ENCODE measurements at places on chromosomes 7 and 10.

GRCh38 chr10:32959006-32959920, 1.2 kb upstream of the ITGB1 start:
- ATAC-seq, result peak; percentile 62

- ATAC-seq, result no peak
These were observed 6.5 kb downstream of the COBL start for GRCh38 chr7:51310131-51310583.

- no peak for ATAC-seq
These were observed 105.3 kb downstream of the SORCS1 start for GRCh38 chr10:107059068-107059804.

DNA sequence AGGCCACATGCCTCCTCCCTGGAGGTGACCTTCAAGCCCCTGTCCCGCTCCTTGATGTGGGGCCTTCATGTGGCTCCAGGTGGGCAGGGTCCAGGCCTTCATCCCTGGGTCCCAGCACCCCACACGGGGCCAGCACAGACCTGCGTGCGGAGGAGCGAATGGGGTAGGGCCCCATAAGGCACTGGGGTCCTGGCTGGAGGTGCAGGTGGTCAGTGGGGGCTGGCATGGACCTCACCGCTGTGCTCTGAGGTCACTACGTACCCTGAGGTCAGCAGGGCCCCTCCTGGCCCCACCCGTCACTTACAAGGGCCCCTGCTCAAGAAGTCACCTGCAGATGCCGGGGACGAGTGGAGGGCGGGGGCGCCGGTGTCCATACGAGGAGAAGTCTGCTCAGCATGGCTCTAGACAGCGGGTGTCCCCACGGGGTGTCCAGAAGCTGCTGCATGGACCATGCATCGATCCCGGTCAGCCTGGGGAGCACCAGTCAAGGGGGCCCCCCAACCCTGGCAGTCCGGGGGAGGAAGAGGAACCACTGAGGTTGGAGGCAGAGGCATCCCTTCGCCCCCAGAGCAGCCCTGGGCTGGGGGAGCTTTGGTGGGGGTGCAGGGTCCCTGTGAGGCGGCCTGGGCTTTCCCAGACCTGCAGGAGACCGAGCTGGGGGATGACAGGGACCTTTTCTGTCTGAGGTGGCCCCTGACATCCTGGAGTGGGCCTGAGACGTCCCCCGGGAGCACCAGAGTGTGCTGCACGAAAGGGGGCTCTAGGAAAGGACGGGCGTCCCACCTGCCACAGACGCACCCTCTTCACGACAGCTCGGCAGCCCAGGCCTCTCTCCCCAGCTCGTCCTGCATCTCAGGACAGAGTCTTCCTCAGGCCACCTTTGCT, 34.6 kb downstream of the UNCX start:
- no peak for ATAC-seq

- no peak for ATAC-seq
These were observed 718.9 kb downstream of the CCSER2 start for GRCh38 chr10:85047170-85047834.

DNA sequence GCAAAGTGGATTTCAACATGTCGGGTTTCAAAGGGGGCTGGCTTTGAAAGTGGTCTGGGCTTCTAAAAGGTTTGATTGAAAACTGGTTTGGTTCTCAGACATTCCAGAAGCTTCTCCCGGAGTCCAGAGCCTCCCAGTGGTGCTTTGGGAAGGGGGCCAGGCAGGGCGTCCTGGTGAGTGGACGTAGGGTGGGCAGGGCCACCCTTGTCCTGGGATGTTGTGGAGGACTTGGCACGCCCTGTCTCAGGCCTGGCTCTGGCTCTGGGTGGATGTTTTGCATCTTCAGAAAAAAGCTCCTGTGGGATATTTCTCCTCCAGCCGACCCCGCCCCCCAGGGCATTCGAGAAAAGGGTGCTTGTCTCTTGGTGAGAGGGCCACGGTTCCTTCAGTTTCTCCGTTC, 31.2 kb downstream of the GRIFIN start:
- ATAC-seq, result no peak

- no peak for ATAC-seq
These were observed 75.9 kb downstream of the HIPK2 start for GRCh38 chr7:139701908-139702307.

DNA sequence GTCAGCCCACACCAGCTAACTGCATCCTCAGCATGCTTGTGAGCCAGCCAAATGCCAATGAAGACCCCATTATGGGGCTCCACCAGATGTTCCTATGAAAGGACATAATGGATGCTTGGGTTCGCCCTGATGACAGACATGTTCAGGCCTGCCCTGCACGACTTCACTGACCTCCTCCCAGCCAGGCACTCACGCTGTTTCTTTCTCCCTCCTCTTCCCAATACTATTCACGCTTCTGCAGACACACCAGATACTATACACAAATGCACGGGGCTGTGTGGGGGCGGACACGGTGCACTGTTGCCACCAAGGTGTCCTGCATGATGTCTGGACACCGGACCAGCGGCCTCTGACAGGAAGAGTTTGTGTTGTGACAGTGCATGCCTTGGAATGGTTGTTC, 284.2 kb downstream of the PRPF18 start:
- no peak for ATAC-seq

DNA sequence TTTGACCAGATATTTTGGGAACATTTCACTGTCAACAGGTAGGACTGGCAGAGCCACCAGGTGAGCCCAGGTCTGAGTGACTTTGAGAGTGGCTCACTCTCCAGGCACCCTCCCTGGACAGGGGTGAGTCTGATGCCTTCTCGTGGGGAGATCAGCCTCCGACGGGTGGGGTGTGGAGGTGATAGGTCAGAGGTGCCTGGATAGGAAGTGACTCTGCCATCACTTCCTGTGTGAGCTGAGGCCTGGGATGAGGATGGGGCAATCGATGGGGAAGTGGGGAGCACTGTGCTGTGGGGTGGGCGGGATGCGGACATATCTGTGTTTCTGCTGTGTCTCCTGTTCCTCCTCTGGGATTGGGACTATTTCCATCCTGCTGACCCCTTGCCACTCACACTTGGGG, 34.6 kb downstream of the IFT22 start:
- ATAC-seq, result no peak

DNA sequence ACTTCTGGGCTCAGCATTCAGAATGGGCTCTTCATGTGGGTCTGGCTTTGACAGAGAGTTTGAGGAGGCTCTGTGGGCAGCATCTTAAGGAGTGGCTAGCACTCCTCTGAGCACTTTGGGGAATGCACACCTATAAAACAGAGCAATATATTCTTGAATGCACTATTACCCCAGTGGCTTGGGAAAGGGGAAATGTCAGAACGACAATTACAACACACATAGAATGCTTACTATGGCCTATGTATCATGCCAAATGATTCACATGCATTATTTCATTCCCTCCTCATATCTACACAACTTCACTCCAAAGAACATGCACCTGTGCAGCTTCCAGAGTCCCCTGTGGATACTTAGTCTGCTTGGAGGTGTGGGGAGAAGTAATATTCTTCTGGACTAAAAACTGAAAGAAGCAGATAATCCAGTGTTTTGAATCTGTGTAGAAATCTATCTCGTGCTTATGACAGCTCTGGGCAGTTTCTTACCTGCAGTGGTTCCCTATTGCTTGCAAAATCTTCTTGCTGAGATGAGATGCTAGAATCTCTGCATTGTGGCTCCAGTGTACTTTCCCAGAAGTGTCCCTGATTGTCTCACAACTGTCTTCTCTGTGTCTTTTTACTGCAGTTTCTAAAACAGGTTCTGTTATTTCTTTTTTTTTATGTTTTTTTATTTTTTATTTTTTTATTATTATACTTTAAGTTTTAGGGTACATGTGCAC, 5.5 kb upstream of the MGAM start:
- ATAC-seq, result no peak

- no peak for ATAC-seq
These were observed 174.8 kb downstream of the DKK1 start for GRCh38 chr10:52488606-52489485.

DNA sequence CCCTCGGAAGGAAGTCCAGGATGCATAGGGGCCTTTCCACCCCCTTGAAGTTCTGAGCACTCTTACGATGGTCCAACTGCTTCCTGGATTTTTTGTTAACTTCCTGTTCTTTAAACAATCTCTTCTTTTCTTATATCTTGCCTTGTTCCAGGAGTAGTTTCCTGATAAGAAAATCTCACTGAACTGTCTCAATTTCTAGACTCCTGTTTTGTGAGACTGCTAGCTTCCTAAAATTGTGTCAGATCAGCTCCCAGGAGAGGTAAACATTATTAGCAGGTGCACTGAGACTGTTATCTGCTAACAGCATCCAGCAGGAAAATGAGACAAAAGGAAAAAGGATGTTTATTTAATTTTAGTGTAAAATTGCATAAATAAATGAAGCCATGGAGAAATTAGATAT, 106.2 kb upstream of the PITRM1 start:
- ATAC-seq, result no peak

GRCh38 chr7:149871576-149871975, 2.2 kb upstream of the ATP6V0E2 start:
- ATAC-seq, result no peak

GRCh38 chr10:88114368-88114767, 250.9 kb downstream of the PTEN start:
- no peak for ATAC-seq

DNA sequence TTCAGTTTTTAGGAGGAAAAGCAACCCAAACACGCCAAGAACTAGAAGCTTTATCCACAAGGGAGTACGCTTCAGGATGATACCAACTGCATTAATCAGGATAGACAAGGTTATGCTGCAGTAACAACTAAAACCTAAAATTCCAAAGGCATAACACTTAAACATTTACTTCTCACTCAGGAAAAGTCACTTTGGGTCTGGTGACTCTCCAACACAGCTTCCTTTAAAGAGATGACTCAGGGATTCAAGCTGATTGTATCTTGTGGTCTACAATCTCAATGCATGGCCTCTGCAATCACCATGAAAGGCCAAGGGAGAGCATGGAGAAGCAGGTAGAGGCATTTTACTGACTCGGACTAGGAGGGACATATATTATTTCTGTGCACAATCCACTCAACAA, 315.8 kb downstream of the KCNMA1 start:
- ATAC-seq, result no peak

- no peak for ATAC-seq
These were observed 79.5 kb downstream of the CHST15 start for GRCh38 chr10:124013916-124014315.

DNA sequence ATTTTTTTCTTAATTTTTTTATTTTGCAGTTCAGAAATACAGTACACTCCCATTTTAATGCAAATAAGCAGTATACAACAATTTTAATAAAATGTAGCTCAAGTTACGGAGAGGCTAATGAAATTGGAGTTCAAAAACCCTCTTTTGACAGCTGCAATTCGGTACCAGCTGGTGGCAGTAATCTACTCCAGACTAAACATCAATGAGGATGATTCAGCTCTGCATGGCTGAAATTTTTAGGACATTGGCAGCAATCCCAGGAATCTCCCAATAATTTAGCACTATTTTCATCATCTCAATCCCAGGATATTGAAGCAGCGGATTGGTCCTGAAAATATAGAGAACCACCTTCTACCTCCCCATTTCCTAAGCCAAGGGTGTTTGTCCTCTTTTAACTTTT, 278.8 kb downstream of the CACNA2D1 start:
- ATAC-seq, result no peak

DNA sequence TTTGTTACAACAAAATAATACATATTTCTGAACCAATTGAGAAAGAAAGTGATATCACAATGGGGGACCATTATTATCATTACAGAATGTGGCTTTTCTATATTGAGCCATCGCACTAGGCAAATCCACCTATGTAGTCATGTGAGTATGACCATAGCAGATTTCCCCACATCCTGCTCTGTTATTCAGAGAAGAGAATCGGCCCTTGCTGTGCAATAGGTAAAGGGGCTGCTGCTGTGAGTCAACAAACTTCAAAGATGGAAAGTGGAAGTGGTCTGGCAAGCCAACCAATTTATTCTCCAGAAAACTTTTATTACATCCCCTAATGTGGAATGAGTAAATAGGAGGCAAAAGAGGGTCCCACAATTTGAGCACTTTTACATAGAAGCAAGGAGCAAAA, 573.4 kb downstream of the ETV1 start:
- no peak for ATAC-seq

- ATAC-seq, result no peak
These were observed 58.2 kb downstream of the SLIT1 start for GRCh38 chr10:97127509-97127908.

DNA sequence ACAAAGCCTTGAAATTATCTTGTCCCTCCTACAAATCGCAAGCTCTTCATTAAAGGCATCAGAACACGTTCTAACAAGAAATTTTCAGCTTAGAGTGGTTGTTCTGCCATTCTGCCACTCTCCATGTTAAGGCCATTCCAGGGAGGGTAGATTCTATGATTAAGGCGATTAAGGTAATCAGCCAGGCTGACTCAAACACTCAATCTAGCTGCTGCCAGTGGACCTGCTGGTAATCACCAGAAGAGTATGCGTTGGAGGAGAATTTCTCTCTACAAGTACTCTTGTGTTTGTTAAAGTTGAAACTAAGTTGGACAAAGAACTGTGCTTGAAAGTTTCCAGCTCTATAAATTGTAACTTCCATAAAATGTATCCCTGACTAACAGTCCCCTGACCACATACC, 149.2 kb upstream of the COL1A2 start:
- no peak for ATAC-seq

DNA sequence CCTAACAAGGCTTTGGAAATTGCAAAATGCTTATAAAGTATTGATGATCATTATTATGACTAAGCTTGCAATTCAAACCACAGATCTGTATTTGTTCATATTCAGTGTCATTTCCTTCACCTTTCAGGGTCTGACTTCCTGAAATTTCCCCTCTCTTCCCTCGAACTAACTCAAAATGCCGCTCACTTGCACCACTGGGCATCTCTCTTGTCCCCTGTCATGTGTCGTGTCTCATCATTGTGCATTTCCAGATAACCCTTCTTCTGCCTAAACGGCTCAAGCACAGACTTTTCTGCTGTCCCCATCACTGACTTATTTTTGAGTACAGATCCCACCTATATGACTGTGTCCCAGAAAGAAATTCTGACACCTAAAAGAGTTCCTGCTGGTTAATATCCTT, 41.0 kb upstream of the CELF2 start:
- no peak for ATAC-seq

DNA sequence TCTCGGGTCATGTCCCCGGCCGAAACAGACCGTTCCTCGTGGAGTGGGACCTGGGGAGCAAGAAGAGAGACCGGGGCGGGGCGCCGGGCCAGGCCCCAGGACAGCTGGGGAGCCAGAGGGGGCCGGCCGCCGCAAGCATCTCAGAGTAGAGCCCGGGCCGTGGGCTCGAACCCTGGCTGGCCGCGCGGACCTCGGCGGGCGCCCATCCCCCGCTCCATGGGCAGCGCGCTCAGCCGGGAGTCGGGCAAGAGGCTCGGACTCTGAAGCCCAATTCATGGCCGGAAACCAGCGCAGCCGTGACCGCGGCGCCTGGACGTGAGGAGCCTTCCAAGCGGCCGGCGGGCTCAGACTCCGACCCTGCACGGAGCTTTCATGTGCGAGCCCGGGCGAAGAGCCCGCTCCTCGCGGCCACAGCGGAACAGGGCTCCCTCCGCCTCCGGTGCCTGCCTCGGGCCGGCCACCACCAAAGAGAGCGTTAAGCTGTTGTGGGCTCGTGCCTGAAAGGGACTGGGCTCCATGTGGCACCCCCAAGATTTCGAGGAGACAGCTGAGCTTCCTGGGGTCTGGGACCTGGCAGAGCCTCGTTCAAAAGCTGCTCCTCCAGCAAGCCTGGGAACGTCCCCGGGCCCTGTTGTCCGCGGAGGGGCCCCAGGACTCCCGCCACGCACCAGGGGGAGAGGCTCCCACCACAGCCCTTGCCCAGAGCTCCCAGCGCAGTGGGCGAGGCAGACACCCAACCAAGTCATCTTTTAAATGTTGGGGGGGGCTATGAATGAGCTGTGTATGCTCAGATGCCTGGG, 757 bp upstream of the GRID1 start:
- no peak for ATAC-seq

GRCh38 chr10:76553263-76554032, 1084.2 kb downstream of the KCNMA1 start:
- ATAC-seq, result no peak

GRCh38 chr7:79292834-79293233, 160.6 kb downstream of the MAGI2 start:
- ATAC-seq, result no peak

Data from activated CD4-positive, CD25-positive, alpha-beta regulatory T cell treated with anti-CD3 and anti-CD28 coated beads, Interleukin-2, amount 50 U/mL, for 24 hours (primary cell).